ENCODE measurements at places on chromosomes 5 and 9.

DNA sequence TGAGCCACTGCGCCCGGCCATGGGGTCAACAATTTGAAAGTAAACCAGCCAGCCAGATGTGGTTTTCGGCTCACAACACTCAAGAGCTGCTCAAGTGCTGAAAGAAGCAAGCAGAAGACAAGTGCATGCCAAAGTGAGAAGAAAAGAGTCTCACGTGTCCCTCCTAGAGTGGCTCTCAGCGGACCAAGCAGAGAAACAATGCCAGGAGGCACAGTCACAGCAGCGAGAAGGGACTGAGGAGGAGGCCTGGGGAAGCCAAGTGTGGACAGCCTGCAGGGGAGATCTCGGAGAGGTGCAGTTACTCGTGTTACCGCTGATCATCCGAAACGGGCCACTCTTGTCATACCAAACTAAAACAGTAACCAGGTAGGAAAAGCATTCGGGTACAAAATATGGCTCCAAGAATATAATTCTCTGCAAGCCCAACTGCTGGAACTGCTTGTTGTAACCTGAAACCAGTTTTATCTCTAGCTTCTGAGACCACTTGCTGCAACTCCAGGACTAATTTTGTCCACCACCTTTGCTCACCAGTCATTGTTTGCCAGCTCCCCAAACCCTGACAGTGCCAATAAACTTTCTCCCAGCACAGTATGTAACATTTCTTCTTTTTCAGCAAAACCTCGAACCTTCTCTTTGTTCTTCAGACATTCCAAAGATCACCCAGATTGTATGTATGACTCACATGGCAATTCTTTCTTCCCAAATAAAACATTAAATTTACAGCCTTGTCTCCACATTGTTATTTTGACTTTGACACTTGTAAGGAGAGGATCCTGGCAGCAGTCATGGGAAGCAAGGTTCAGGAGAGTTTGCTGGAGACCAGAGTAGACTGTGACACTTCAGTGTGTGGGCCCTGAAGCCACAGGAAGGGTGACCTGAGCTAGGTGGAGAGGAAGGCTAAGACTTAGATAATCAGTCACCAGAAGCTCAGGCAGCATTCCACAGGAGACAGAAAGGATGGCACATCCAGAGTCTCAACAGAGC is 6.3 kb downstream of the SLC35D2 start:
- peak; percentile 95 for DNase-seq

GRCh38 chr5:35884191-35884769 is 27.6 kb downstream of the IL7R start:
- peak; percentile 31 for DNase-seq

DNA sequence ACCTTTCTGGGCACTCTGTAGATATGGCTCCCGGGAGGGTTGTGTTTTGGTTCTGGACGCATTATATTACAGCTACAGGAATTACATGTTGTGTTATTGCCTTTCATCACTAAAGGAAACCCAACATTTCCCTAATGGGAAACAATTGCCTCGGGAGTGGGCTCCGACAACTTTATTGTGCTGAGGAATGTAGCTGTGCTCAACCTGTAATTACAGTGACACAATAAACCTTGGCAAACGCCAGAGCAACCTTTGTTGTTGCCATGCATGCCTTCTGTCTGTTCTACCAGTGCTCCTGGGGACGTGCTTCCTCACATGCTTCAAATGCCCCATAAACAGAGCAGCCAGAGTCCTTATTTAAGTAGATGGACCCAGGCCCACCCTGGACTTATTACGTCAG is 182.4 kb downstream of the DIRAS2 start:
- DNase-seq, result no peak

DNA sequence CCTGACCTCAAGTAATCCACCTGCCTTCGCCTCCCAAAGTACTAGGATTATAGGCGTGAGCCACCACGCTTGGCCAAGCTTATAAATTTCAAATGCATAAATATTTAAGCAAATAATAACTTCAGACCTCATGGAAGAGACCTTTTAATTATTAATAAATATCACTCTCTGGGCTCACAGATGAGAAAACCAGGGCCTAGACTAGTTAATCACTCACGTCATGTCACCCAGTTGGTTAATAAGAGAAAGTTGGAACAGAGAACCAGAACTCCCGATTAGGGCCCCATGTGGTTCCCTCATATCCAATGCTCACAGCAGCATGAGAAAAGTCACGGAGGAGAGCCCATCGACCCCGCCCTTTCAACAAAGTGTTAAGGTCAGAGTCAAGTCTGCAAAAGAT is 79.3 kb downstream of the EPB41L4A start:
- no peak for DNase-seq

GRCh38 chr5:179820483-179821297 is at the start of gene SQSTM1:
TSS of gene SQSTM1 (plus strand) at chr5:179820905. CDS start at chr5:179820937, 32 bp downstream.
- DNase-seq, result peak; percentile 74

DNA sequence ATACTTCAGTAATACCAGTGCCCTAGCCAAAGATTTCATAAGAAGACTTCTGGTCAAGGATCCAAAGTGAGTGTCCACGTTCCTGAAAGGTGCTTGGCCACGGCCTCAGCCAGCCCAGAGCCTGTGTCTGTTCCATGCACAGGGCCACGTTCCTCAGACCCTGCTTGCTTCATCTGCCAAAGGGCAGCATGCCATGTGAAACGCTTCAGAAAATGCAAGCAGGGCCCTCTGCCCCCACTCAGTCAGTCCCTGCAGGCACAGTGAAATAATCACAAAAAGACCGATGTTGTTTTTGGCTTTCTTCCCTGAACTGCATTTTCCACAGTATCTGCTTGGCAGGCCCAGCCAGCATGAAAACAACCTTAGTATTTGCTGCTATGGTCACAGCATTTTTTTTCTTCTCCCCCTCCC is 85.5 kb upstream of the CTSL start:
- DNase-seq, result peak; percentile 97

GRCh38 chr9:3828495-3828894 is 302.7 kb upstream of the RFX3 start:
- no peak for DNase-seq

DNA sequence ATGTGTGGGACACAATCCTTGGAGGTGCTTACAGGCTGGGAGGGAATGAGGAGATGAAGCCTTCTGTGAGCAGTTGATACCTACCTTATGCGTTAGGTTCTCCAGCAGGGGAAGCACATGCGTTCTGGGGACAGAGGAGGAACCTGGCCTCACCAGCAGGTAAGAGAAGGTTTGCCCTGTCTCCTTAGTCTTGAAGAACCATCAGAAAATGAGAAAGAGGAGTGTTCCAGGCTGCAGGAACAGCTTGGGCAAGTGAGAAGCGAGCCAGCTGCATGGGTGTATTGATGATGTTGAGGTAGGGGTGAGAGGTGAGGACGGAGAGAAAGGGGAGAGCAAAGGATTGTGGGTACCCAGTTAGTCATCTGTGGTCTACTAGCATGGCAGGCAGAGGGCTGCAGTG is 156.9 kb upstream of the MVB12B start:
- no peak for DNase-seq

- no peak for DNase-seq
Measured at GRCh38 chr9:107438211-107439031, 51.1 kb downstream of the KLF4 start.

DNA sequence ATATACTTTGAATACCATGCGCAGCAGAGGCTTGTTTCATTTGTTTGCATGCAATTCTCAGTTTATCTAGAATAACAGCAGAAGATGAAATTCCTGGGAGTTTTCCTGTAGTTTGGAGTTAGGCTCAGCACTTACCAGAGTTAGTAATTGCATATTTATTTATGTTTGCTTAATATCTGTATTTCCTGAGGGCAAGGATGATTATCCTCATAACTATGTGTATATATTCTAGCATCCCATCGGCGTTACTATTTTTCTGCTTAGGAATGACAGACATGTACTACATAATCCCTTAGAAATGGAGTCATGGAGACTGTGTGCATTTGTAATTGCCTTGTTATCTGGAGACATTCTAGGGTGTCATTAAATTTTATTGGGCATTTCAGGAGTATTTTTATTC is 1184.8 kb downstream of the DTWD2 start:
- DNase-seq, result no peak

DNA sequence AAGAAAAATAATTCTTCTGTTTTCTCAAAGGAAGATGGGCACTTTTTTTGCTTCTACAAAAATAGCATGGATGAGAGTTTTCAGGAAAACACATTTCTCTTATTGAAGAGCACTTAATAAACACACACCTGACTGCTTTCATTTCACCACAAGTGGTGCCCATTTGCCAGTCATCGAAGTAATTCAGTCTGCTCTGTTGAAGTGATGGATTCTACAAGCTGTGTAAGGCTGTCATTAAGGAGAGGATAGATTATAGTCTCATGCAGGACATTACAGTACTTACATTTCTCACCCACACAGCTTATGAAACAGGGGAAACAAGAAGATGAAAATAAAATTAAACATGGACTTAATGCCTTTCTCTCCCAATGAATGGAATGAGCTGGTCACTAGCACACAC is 165.2 kb downstream of the NR2F1-AS1 start:
- DNase-seq, result peak; percentile 35

DNA sequence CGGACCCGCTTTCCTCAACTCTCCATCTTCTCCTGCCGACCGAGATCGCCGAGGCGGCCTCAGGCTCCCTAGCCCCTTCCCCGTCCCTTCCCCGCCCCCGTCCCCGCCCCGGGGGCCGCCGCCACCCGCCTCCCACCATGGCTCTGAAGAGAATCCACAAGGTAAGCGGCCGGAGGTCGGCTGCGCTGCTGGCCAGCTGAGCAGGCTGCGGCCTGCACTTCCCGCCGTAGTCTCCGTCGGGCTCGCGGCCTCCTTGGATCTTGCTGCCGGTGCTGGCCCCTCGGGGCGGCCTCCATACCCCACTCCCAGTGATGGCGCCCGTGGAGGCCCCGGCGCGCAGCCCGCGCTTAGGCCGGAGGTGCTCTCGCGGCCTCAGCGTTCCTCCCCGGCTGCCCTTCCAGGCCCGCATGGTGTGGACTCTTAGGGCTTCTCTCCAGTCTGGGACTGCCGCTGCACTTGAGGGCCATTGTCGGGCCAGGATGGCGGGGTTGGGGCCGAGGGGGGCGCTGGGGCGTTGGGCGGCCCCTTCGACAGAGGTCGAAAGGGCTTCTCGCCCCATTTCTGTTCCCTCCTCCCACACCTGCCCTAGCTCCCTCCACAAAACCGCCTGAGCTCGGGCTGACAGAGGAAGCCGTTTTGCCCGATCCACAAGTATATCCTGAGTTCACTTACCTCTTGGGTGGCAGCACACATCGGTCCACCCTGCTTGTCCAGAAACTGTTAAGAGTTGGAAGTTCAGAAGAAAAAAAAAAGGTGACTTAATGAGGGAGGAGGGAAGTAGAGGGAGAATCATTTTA is 714 bp downstream of the UBE2D2 start:
- peak; percentile 44 for DNase-seq

GRCh38 chr9:77013932-77014596 is 5.4 kb upstream of the FOXB2 start:
- DNase-seq, result no peak

DNA sequence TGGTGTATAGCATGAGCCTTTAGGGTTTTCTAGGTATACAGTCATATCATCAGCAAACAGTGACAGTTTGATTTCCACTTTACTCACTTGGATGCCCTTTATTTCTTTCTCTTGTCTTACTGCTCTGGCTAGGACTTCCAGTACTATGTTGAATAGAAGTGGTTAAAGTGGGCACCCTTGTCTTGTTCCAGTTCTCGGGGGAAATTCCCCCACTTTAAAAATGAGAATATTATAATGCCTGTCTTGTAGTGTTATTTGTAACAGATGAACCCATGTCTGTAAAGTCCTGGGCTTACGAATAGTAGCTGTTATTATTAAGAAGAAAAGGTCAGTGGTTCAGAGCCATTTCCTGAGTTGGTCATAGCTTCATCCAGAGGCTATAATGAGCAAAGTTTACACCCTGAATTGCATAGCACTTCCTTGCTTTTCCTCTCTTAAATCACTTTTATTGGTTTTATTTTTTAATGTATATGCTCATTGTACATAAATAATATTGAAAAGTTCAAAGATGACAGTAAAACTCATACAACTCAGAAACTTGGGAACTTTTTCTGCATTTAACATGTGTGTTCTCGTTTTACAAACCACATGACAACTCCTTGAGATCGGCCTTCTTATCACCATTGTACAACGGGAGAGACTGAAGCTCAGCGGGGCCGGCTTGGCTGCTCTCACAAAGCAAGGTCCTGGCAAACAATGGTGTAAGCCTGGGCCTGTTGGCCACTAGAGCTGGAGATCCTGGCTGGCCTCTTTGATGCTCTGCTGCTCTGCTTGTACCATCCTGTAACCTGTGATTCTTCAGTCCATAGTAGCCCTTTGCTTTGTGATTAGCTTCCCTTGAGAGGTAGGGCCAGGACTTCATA is 85.2 kb downstream of the CYFIP2 start:
- no peak for DNase-seq

DNA sequence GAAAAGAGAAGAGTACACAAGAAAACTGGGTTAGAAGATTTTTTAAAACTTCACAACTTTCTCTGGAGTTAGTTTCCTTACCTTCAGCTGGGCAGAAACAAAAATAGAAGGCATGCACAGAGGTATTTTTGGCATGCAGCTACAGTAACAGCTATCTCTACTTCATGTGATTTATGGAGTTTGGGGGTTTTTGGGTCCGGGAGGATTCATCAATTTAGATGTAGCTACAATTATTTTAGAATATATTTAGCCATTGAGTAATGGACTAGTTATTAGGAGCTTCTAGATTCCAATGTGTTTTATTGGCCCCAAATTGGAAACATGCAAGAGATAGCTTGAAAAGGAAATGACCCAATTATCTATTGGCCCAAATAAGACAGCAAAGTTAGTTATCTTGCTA is 91.6 kb upstream of the TNFAIP8 start:
- DNase-seq, result no peak

DNA sequence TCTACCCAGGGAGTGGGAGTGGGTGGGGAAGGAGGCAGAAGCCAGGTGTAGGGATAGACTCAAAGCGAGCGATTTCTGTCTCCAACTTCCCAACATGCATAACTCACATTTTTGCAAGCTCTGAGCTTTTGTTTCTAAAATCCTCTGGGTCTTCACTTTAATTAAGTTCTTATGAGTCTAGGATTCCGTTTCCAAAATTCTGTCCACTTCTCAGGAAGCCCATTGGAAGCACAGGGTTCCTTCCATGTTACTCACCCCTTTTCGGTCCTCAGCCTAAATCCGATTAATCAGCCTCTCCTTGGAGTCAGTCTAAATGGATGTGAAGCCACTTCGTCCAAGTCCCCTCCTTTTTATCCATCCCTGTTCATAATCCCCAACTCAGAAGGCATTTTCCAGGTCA is 1.4 kb downstream of the GPX3 start:
- no peak for DNase-seq

DNA sequence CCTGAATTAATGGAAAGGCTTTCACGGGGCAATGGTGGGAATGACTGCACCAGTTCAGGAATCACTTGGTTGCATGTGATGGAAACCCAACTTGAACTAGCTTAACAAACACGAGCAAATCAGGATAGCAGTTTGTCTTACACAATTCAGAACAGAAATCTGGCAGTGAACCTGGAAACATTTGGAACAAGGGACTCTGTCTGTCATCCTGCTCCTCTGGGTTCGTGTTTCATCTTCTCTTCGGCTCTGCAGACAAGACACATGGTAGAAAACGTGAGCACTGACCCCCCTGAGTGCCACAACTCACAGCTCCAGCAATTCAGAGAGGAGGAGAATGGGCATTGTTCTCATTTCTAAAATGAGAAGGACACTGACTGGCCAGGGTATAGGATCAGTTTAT is 218.1 kb upstream of the NREP start:
- DNase-seq, result no peak

Measured in thyroid gland (tissue), 4 donors.